ENCODE measurements at places on chromosomes 2 and 18. TPM values are rescaled to one million over a fixed set of nuclear protein-coding genes. Genes with fewer than 3 reads are reported as not detected.
A peak's percentile ranks its signal among the peaks of the same experiment; 100 is the strongest.

- no peak for DNase-seq
These were observed 9.8 kb upstream of the RPL31 start for GRCh38 chr2:100992262-100992661.

- no peak for DNase-seq
These were observed 407.0 kb downstream of the SUCLG1 start for GRCh38 chr2:84052043-84052442.

DNA sequence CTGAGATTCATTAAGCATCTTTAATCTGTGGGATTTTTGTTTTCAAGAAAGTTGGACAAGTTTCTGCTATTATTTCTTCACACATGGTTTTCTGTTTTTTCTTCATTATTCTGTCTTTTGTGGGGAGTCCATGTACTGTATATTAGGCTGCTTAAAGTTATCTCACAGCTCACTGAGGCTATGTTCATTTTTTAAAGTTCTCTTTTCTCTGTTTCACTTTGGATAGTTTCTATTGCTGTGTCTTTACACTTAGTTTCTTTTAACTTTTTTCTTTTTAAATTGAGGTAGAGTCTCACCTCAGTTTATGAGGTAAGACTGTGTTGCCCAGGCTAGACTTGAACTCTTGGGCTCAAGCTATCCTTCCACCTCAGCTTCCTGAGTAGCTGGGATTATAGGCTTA, 8.6 kb downstream of the OSBPL6 start:
- DNase-seq, result no peak

GRCh38 chr2:50651676-50652075, 380.3 kb downstream of the NRXN1 start:
- no peak for DNase-seq

DNA sequence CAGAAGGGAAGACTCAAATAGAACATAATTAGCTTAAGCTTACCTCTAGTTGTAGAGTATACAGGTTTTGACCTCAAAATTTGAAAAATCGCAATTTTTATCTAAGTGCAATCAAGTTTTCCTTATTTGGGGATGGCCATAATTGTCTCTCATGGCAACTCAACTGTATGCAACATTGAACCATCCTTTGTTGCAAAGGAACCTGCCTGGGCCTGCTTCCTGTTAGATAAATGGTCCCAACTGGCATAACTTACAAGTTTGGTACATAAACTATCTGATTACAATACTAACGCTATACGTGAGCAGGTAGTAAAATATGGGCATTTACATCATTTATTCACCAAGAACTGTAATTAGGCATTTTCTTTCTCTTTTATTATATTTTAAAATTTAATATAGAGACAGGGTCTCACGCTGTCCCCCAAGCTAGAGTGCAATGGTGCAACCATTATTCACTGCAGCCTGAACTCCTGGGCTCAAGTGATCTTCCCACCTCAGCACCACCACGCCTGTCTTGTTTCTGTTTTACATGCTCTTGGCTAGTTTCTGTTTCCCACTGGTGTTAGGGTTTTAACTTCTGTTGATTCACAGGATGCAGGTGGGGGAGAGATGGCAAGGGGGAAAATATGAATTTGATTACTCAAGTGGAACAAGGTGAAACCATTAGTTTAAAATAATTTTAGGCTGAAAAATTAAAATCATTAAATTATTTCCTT, 55.3 kb upstream of the B3GNT2 start:
- no peak for DNase-seq

- peak; percentile 45 for DNase-seq
These were observed 25.2 kb upstream of the GPR55 start for GRCh38 chr2:230949966-230950873.

DNA sequence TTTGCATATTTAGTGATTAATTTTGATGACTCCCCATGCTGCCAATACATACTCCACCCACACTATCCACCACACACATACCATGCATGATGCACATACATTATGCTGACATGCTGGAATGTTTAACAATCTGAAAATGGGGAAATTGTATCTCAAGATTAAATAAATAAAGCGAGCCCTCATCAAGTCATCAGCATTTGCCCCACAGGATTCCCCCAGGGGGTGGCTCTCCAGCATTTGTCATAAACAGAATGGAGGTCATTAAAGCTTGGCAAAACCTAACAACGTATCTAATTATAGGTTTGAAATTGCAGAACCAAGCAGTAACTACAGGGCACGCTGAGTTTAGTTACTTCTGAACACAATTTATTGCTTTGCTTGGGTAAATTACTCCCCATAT, 141.2 kb upstream of the TACR1 start:
- DNase-seq, result no peak

- DNase-seq, result no peak
These were observed 840.4 kb downstream of the CPS1 start for GRCh38 chr2:211396815-211397214.

- DNase-seq, result no peak
These were observed 4.1 kb downstream of the REG1B start for GRCh38 chr2:79083597-79084251.

DNA sequence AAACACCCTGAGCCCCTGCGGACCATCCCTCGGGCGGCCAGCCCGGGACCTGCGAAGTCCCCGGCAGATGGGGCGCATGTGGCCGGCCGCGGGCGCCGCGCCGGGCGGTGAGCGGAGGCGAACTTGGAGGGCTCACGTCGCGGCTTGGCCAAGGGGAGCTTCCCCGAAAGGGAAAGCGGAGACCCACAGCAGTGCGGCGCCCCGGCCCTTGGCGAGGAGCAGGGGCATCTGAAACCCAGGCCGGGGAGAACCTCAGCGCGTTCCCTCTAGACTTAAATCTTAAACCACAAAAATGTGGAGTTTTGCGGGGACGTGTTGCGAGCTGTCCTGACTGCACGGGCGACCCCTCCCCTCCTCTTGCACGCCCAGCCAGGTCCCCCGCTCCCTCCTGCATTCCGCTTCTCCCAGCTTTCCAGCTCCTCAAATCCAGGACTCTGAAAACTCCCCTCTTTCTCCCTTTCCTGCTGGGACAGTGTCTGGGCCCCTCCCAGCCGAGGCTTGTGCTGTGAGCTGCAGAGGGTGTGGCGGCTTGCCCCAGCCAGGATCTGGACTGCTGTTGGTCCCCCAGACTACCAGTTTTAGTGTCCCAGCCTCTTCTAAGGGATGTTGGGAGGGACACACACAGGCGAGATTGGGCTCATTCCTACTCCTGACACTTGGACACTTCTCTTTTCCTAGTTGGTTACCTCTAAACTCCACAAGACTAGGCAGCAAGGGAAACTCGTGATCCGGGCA, 1.3 kb downstream of the FMNL2 start:
- DNase-seq, result peak; percentile 93

DNA sequence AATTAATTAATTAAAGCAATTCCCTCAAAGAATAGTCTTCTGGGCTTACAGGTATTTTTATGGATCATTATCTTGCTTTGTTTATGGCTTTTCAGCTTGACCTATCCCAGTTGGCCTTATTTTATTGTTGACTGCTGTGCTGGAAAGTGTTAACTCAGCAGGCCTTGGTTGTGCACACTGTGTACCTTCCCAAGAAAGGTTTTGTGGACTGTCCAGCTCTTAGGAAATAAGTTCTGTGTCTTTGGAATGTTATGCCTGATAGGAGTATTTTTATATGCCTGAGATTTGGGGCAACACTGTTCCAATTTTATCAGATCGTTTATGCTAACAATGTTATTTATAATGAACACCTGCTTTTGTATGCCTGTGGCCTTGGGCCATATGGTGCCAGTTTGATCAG, 671.9 kb upstream of the ZNF804A start:
- DNase-seq, result no peak

DNA sequence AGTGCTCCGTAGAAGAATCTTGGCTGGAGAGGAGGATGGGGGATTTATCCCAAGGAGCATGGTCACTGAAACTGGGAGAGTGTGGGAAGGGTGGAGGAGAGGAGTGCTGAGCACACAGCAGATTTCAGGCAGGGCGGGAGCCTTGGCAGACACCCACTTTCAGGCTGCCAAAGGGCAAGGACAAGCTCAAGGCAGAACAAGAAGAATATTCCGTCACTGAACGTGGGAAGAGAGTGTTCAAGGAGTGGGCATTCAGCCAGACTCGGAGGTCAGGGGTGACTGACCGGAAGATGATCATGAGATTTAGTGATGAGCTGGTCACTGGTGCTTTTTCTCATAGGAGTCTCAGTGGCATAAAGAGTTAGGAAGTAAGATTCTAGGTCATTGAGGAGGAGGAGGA, 136.2 kb upstream of the RASGRP3 start:
- peak; percentile 91 for DNase-seq

ELAC1 gene
- 8.8 TPM for total RNA-seq

RAPH1 gene
- total RNA-seq, result 148 TPM

ASXL3 gene
- 0.61 TPM for total RNA-seq

TLX2 gene
- not detected for total RNA-seq

PJVK gene
- 6.6 TPM for total RNA-seq

Data from lower leg skin (tissue), 4 donors.